Aorta (tissue), 5 donors: ENCODE measurements at places on chromosomes 13 and 19. TPM values are rescaled to one million over a fixed set of nuclear protein-coding genes. Genes with fewer than 3 reads are reported as not detected.

SRRM5 gene
- total RNA-seq: 0.52 TPM

DNA sequence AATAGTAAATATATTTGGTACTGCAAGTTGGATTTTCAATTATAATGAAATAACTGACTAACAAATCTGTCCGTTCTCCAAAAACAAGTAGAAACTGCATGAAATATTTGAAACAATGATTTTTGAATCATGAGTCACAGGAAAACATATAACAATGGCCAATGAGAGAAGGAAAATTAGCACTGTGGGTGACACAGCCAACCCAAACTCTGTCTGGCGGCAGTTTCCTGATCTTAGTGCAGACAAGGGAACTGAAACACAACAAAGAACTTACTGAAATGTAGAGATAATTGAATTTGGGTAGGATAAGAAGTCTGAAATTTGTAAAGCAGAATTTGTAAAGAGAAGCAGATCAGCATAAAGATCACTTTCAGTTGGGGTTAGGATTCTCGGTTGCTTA, 2743.3 kb upstream of the PCDH20 start:
- no peak for DNase-seq
- no peak overlapping the region for H3K4me3 ChIP-seq
- H3K27ac ChIP-seq: no peak overlapping the region
- no peaks in the 10 kb centered on the region for H3K4me1 ChIP-seq

- no peak overlapping the region for H3K27ac ChIP-seq
- DNase-seq: no peak
- no peaks in the 10 kb centered on the region for H3K36me3 ChIP-seq
Observed at GRCh38 chr13:95235974-95236373, 65.3 kb downstream of the ABCC4 start.

- no peak overlapping the region for H3K27ac ChIP-seq
- H3K27me3 ChIP-seq: no peaks in the 10 kb centered on the region
- H3K4me3 ChIP-seq: no peak overlapping the region
- H3K36me3 ChIP-seq: no peaks in the 10 kb centered on the region
- no peak for DNase-seq
Observed at GRCh38 chr19:1312767-1313694, 27.4 kb downstream of the EFNA2 start.

DNA sequence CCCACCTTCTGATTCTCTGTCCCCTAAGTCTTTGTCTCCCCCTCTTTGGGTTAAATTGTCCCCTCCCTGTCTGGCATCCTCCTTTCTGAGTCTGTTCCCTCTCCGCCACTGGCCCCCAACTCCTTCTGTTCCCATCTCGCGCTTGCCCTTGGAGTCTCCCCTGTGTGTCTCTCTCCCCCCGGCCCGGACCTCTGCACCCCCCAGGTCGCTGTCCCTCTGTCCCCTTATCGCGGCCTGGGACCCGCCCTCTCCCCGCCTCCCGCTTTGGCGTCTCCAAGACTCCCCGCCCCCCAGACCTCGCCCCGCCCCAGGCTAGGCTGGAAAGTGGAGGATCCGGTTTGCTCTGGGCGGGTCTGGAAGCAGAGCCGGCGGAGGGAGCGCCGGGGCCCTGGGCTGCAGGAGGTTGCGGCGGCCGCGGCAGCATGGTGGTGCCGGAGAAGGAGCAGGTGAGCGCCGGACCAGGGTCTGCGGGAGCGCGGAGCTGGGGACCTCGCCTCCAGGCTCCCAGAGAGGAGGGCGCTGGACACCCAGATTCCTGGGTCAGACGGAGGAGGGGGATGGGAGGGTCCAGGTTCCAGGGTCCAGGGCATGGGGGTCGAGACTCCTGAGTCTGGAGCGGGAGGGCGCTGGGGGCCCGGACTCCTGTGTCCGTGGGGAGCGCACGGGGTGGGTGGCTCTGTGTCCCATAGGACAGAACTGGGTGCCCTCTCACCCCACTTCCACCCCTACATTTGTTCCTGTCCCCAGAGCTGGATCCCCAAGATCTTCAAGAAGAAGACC, at the start of gene TRPM4:
Gene TRPM4, plus strand, starts transcription at position 348 of the 780 bp plus-strand sequence. Its CDS starts 75 bp downstream, at position 423.
- H3K27me3 ChIP-seq: no peaks in the 10 kb centered on the region
- no peak within 1 kb of the TSS for H3K27ac ChIP-seq
- H3K4me1 ChIP-seq: no peaks in the 10 kb centered on the region
- H3K36me3 ChIP-seq: no peaks in the 10 kb centered on the region
